Mesenteric fat pad (tissue), 1 donor: ENCODE measurements at places on chromosomes 2 and 18. TPM values are rescaled to one million over a fixed set of nuclear protein-coding genes. Genes with fewer than 3 reads are reported as not detected.

DNA sequence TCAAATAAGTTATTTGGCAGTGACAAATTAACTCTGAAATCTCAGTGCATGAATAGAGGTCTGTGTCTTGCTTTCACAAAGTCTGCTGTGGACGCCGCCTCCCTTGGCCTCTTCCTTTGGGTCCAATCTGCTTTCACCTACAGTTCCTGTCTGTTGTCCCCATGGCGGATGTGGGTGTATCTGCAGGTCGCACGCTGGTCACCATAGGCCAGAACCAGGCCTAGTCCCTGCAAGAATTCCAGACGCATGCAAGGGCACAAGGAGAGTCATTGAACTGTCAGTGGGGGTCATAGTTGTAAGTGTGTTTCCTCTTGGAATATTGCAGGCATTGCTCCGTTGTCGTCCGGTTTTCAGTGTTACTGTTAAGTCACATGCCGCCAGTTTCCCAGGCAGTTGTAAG, 7.4 kb downstream of the SOCS6 start:
- DNase-seq, result no peak

MOCOS gene
- 5.8 TPM for total RNA-seq

TTC39C gene
- total RNA-seq, result 46.7 TPM

GLI2 gene
- total RNA-seq, result 4.1 TPM

GRCh38 chr2:142870526-142870925, 6.9 kb upstream of the KYNU start:
- no peak for DNase-seq

DNA sequence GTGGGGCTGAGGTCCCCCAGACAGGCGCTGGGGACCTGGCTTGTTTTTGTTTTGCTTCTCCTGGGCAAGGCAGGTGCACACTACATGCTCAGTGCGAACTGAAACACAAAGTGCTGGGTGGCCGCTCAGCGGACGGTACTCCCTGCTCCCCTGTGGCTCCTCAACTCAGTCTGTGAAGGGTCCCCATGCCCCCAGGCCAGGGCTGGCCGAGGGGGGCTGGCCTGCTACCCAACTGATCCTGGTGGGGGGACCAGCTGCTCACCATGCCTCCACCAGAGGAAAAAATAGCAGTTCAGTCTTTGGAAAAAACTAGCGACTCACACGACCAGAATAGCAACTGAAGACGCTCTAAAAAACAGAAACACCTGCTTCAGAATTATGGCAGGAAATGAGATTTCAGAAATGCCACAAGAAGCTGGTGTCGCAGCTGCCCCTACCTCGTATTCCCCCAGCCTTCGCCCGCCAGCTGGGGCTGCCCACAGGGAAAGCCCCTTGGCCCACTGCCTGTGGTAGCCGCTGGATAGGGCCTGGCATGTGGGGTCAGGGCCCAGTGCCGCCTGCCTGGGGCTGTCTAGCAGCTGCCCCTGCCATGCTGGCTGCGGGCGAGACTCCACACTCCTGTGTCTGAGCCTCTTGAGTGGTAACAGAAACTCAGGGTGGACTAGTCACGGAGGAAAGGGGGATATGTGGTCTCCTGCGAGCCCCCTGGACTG, 43.7 kb downstream of the MEX3C start:
- DNase-seq, result no peak
